ENCODE measurements at places on chromosomes 2 and 18.

DNA sequence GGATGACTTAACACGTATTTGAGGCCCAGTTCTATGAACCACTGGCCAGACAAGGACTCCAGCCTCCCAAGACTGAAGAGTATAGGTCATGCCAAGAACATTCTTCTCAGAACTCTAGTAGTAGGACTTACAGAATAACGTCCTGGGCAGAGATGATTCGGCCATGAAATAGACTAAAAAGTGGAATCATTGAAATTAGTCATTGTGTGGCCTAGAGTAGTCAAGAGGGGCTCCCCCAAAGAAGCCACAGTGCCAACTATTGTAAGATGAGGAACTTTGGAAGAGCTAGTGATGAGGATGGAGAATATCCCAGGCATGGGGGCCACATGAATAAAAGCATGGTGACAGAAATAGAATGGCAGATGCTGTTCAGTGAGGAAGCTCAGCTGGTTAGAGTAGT, 101.1 kb downstream of the TRIB2 start:
- no peak for DNase-seq

- DNase-seq: no peak
Measured at GRCh38 chr18:26532367-26533340, 15.7 kb downstream of the KCTD1 start.

- no peak for DNase-seq
Measured at GRCh38 chr2:188519136-188519535, 227.5 kb downstream of the GULP1 start.

- no peak for DNase-seq
Measured at GRCh38 chr2:71609958-71610357, 156.6 kb downstream of the DYSF start.

DNA sequence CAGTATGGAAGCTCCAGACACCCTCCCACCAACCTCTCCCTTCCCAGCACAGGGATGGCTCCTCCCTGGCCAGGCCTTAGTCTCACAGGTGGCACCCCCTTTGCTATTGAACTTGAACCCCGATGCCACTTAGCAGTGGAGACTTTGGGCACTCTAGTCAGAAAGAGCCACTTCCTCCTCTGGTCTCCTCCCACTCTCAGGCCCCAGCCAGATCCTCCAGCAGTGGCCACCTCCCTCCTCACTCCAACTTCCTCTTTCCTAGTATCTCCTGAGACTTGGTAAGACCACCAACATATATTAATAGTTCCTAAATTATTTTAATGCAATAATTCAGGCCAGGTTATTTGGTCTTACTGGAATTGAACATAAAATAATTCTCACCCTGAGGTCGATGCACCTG, 437.2 kb upstream of the ID2 start:
- DNase-seq: peak; percentile 40

- no peak for DNase-seq
Measured at GRCh38 chr18:74702950-74703349, 105.3 kb downstream of the ZNF407 start.

Data from CD4-positive, alpha-beta T cell (primary cell).